NCI-H1694 (cell line): ENCODE measurements at places on chromosomes 11 and 22.

DNA sequence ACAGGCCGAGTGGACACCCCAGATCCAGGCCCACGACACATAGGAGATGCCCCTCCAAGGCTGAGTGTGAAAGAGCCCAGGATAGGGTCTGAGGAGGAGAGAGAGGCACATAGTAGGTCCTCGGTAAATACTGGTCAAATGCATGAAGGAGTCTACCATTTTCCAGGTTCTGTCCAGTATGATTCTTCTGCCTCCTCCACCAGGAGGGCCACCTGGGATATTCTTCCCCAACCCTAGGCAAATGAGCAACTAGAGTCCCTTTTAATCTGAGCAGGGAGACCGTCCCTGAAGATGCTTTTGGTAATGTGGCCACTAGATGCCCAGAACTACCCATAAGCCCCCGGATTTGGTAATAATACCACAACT, 6.7 kb downstream of the PDGFB start:
- no peak for DNase-seq

DNA sequence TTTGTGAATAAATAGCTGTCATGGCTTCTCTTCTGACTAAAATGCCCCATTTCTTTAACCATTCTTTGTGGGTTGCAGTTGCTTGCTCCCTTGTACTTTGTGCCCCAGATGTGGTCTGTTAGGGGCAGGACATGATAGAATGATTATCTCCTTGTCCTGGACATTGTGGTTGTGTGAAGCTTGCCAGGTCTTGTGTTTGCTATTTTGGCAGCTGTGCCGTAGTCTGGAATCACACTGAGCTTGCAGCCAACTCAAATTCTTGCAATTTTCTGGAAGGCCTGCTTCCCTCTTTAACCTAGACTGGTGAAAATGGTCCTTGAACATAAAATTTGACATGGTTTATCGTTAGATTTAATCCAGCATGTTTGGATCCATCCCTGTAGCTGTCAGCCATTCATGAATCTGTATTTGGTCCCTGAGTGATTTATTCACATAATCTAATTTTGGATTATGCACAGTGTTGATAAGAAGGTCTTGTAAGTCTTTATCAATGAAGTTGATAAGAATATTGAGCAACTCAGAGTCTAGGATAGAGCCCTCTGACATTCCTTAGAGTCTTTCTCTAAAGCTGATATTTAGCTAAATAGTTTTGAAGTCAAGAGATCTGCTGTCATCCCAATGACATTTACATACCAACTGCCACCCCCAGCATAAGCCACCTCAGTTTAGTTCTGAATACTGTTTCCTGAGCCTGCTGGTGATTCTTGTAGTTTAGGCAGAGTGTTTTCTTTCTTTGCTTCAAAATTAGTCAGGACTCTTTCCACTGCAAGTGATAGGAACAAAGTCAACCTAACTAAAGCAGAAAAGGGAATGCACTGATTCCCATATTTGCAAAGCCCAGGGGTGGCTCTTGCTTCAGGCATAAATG, 9.8 kb downstream of the SPON1 start:
- DNase-seq, result no peak

DNA sequence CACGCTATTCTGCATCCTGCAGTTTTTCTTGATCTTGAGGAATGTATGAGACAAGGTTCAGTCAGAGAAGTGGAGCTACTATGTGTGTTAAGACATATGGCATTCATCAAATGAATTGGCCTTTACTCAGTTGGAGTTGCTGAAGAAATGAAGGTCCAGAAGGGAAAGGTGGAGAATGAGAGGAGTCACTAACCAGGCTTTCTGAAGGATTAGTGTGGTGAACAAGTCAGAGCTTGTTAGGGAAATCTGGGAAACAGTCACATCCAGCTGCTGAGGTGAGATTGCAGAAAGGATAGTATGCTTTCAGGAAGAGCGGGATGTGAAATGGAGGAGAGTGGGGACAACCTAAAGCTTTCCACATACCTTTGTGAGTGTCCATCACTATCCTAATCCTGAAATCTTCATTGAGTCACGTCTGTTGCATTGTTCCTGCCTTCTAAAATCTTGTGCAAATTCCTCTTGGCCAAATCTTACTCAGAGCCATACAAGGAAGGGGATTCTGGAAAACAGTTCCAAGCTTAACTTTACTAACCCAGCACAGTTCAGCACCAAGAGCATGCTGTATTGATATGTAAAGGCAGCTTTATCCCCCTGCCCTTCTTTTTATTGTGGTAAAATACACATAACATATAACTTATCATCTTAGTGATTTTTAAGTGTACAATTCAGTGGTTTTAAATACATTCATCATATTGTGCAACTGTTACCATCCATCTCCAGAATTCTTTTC, 11.4 kb upstream of the PITPNB start:
- DNase-seq, result no peak

DNA sequence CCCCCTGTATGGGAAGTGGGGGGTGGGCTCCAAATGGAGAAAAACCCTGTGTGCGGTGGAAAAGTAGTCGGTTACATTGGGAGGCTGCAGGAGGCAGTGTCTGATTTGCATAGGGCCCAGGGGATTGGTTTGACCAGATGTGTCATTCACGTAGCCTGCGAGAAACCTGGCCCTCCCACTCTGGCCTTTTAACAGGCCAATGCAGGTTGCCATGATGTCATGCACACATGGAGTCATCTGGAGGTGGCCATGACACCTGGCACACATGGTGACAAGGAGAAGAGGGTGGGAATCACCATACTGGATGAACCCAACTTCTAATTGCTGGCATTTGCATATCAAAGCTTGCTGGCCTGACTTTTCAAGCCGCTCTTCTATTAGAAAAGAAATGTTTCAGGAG, 50.6 kb downstream of the FAM181B start:
- no peak for DNase-seq

GRCh38 chr11:119121811-119122124, 388 bp downstream of the HINFP start:
- DNase-seq, result no peak
